CD4-positive, alpha-beta T cell treated with Interleukin-2 at 100 ng/mL for 4 hours (primary cell): ENCODE measurements at places on chromosomes 3 and 15.

DNA sequence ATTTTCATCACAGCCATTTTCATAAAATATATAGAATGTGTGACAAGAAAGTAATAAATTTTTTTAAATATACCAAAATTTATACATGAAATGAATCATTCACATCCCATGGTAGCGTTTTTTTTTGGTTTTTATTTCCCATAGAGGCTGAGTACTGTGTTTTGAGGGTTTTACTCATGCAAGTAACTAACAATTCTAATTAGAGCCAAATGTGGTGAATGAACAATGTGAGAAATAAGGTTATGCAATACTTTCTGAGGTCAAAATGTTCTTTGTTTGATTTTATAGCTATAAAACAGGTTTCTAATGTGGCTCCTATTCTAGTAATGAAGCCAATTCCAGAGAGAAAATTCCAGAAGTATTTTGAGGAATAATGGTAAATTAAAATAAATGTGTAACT, 386.8 kb downstream of the TBC1D5 start:
- DNase-seq = no peak

GRCh38 chr15:94070356-94071295, 160.7 kb upstream of the MCTP2 start:
- no peak for DNase-seq

- DNase-seq = no peak
Measured at GRCh38 chr15:57550640-57551039, 41.1 kb upstream of the MYZAP start.

DNA sequence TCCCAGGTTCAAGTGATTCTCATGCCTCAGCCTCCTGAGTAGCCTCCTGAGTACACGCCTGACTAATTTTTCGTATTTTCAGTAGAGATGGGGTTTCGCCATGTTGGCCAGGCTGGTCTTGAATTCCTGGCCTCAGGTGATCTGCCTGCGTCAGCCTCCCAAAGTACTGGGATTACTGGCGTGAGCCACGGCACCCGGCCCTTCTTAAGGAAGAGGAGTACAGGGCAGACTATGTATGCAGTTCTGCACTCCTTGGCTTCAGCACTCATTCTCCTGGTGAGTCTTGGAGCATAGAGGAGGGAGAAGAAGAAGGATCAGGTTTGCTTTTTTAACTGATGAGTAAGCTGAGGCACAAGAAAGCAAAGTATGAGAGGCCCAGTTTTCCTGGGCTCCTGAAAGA, 99.8 kb upstream of the HACD2 start:
- no peak for DNase-seq

GRCh38 chr3:175398676-175399075, 539.5 kb downstream of the NAALADL2 start:
- DNase-seq = no peak

GRCh38 chr15:66772604-66773128, 70.6 kb downstream of the SMAD6 start:
- no peak for DNase-seq

GRCh38 chr15:44956388-44956787, at the start of gene TERB2:
Gene TERB2 (plus strand): TSS chr15:44956687. CDS start chr15:44956719, 32 bp downstream.
- no peak for DNase-seq

- no peak for DNase-seq
Measured at GRCh38 chr3:71994203-71994602, 209.3 kb upstream of the PROK2 start.

DNA sequence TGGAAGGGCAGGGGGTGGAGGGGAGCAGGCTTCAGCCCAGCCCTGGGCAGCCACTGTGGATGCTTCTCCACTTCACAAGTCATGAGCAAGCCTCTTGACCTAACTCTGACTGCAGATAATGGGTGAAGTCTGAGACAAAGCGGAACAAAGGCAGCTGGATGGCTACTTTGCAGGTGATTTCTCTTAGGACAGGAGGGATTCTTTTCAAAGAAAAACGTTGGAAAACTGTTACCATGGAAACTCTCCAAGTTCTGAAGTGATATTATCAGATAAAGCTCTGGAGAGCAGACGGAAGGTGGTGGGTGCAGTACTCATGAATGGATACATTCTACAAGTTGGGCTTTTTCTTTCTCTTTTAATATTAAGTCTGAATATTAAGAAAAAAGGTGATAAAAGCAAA, 254.2 kb upstream of the SLCO3A1 start:
- no peak for DNase-seq

- no peak for DNase-seq
Measured at GRCh38 chr3:140573011-140573410, 104.9 kb upstream of the TRIM42 start.

GRCh38 chr15:69377216-69377970, 36.8 kb upstream of the KIF23 start:
- no peak for DNase-seq

GRCh38 chr15:71962537-71962936, 152.2 kb downstream of the NR2E3 start:
- DNase-seq = no peak

- DNase-seq = no peak
Measured at GRCh38 chr3:18349197-18349798, 75.8 kb downstream of the SATB1 start.

DNA sequence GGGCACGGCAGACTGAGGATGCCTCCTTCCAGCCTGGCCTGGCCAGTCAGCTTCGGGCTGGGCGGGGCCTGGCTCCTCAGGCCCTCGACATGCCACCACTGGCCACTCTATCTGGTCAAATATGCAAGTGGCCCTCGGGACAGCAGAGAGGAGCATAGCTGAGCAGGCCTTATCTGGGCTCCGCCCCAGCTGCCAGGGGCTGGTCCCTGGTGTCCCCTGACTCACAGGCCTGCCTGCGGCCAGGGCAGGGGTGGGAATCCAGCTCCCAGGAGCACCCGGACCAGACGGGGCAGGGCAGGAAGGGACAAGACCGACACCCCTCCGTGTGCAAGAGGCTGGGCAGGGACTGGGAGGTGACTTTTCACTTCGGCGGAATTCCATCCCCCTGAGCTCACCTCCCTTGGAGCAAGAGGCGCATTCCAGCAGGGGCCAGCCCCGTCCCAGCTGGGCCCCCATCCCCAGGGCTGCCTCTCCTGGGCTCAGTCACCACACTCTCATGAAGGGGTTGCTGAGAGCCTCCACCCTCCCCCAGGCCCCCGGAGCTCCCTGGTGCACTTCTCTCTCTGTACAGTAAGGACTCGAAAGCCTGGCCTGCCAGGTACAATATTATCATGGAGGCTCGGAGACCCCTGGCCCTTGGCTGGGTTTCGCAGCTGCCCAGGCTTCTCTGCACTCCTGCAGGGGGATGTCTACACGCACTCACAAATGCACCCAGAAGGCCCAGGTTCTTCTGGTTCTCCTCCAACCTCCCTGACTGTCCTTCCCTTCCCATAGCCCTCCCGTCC, 29.5 kb downstream of the WNT7A start:
- no peak for DNase-seq

- no peak for DNase-seq
Measured at GRCh38 chr15:56217341-56217740, 26.3 kb downstream of the RFX7 start.

GRCh38 chr15:61344293-61344692, 115.2 kb upstream of the RORA start:
- no peak for DNase-seq

DNA sequence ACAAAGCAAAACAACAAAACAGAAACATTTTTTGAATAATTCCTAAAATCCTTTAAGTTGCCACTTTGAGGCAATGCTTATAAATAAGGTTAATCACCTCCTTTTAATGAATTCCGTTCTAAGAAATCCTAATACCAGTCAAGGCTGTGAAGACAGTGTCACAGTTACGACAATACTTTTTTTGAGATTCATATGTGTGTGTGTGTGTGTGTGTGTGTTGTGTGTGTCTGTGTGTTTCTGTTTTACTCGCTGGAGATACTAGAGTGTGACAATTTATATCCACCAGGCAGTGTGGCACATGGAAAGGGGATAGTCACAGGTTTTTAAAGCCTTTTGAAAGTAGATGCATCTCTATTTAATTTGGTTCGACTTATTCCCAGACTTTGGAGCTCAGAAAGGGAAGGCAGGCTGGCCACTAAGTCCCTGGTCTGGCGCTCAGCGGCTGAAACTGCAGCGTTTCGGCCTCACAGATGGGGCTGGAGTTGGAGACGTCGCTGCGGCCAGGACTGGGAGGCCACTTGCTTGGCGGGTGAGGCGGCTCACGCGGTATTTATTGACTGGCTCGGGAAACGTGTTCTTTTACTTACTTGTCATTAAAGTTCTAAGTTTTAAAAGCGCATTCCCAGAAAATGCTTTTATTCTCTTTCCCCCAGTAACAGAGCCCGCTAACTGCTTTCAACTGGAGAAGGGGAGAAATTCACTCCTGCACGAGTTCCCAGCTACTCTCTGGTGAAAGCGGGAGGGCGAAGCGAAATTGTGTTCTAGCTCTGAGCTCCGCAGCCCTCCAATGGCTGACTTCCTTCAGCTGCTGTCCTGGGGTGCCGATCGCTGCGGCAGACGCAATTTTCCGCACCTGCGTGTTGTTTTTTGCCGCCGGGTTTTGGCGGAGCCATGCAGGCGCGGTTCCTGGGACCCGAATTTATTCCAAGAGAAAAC, 13.7 kb downstream of the ZIC1 start:
- DNase-seq = no peak

DNA sequence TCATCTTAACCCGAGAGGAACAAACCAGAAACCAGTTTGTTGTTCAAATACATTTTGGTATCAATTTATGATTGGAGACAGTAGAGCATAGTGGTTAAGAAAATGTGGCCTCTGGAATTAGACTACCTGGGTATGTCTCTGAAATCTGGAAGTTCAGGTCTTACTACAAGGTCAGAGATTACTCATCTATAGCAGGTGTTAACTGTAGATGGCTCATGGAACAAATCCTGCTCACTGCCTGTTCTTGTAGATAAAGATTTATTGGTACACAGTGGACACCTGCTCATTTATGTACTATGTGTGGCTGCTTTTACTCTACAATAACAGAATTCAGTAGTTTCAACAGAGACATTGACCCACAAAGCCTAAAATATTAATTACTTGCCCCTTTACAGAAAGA, 413.3 kb downstream of the CNTN6 start:
- DNase-seq = no peak

DNA sequence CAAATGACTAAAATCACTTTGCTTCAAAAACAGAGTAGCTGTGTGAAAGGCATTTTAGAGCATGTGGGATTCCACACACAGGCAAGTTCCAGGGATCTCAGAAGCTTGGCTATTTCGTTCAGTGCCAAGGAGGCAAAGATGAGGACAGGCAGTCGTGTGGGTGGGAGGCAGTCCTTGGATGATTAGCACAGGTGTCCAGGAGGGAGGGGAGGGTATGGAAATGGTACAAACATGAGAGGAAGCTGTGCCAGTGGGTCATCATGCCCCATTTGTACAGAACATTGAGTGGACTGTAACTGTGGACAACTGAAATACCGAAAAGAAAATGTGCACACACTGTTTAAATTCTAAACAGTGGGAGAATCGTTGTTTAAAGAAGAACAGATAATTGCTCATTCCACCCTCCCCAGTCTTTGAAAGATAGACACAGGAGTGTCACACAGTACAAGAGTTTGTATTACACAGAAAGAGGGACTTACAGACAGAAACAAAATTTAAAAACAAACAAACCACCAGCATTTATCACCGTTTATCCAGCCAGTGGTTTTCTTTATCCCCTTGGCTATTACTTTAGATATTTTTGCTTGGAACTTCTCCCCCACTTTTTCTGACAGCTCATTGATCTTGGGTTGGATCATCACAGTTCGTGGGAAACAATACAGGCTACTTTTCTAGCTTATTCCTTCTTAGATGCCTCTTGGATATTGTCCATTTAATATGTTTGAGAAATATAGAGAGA, 122.9 kb downstream of the GREM1 start:
- no peak for DNase-seq

- DNase-seq = no peak
Measured at GRCh38 chr3:195230244-195230643, 40.7 kb downstream of the XXYLT1 start.
